ENCODE measurements at places on chromosomes 1 and 21. TPM values are rescaled to one million over a fixed set of nuclear protein-coding genes. Genes with fewer than 3 reads are reported as not detected.

The NAXE gene
- total RNA-seq: 108 TPM

The AMY1A gene
- total RNA-seq: not detected

The FMN2 gene
- total RNA-seq: not detected

The RNU11 gene
- not detected for total RNA-seq

The CYP4X1 gene
- total RNA-seq: 2.2 TPM

The GBP7 gene
- total RNA-seq: 0.17 TPM

The HOOK1 gene
- 4.0 TPM for total RNA-seq

The RNF2 gene
- total RNA-seq: 15.8 TPM

The DCDC2B gene
- not detected for total RNA-seq

DNA sequence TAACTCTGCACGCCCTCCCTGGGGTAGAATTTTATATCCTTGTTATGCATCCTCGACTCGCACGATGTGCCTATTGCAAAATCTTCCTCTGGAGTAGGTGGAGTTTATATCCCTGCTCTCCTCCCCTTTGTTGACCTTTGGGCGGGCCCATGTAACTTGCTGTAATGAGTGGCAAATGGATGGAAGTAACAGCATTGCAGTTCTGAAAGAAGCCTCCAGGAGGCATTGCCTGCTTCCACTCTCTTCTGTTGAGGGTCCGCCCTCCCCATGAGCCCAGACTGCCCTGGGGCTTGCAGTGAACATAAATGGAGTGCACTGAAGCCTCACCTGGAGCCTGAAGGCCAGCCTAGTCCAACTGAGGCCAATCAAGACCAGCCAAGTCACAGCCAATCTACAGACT lies 62.2 kb upstream of the GRIK3 start:
- DNase-seq: no peak

GRCh38 chr1:209911746-209912145 lies 26.3 kb upstream of the SYT14 start:
- DNase-seq: no peak

- DNase-seq: no peak
Observed at GRCh38 chr1:150259758-150260669, 2.4 kb downstream of the CA14 start.

DNA sequence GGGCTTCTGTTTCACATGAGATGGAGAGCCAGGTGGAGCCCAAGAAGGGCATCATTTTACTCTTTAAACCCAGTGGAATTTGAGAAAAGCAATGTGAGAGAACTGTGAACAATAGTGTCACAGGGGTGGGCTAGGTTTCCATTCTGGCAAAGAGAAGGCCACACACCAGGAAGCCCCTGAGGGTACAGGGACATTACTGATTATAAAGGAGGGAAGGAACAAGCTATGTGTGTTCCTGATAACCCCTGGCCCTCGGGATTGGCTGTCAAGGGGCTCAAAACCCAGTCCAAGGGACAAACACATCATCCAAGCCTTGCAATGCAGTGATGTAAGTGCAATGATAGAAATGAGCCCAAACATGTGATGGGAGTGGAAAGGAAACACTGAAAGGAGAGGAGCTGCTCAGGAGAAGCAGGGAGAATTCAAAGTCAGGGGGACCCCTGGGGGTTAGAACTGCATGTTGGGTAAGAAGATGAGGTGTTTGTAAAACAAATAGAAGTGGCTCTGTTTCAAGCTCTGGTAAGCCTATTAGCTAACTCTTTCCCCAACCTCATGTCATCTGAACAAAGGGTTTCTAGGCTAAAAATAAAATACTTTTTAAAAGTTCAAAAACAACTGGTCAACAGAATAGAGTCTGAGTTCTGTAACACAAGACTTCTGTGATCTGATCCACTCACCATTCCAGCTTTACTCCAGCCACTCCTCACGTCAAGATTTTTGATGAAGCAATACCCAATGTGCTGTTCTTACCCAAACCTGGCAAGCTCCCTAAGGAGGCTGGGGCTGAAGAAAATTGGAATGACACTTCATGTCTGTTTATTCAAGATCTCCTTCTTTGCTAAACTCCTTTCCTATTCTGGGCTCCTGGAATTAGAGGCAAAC lies 51.1 kb upstream of the IL12RB2 start:
- DNase-seq: no peak

GRCh38 chr1:86441581-86441980 lies 17.6 kb downstream of the CLCA2 start:
- no peak for DNase-seq

DNA sequence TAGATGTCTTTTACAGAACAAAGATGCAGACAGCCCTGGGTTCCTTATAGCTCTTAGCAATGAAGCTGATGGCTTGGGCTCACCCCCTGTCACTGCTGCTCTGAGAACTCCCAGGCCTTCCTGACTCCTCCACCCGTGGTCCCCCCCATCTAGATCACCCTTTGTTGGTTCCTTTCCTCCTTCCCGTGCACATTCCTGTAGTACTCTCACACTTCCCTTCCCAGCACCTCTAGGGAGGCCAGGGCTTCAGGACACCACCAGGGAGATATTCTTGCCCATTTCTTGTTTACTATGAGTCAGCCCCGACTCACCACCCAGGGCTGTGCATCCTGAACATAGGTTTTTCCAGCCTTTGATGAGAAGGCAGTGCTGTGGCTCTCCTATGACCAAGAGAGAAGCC lies 14.4 kb upstream of the NOS1AP start:
- no peak for DNase-seq

DNA sequence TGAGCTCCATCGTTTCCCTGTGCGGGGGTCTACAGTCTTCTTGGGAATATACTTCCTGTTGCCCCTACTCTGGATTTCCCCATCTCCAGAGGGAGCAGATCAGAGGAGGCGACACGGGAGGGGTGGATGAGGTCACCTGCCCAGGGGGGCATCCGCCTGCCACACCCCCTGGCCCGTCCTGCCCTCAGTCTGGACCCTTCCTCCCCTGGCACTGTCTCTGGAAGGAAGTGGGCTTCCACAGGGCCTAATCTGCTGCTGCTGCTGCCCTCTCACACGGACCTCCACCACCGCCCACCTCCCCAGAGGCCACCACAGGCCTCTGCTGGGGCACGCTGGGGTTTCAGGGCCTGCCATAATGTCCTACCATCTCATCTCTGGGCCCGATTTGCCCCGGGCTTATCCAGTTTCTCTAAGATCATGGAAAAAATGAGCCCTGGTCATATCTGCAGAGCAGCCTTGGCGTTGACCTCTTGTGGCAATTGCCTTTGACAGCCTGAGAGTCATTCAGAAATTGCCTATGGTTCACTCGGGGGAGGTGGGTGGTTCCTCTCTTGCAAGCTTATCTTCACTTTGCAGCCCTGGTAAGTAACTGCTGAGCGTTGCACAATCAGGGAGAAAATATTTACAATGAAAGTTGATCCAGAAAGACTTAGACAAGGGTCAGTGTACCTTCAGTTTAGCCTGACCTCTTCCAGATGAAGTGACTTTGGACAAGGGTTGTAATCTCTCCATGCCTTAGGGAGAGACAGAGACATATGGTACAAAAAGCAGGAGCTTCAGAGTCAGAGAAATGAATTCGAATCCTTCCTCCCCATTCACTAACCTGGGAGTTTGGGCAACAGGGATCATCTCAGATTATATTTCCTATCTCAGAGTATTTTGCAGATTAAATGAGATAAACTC lies 252.4 kb downstream of the TOMM20 start:
- no peak for DNase-seq

GRCh38 chr1:110647254-110647891 lies 27.4 kb downstream of the KCNA3 start:
- no peak for DNase-seq

DNA sequence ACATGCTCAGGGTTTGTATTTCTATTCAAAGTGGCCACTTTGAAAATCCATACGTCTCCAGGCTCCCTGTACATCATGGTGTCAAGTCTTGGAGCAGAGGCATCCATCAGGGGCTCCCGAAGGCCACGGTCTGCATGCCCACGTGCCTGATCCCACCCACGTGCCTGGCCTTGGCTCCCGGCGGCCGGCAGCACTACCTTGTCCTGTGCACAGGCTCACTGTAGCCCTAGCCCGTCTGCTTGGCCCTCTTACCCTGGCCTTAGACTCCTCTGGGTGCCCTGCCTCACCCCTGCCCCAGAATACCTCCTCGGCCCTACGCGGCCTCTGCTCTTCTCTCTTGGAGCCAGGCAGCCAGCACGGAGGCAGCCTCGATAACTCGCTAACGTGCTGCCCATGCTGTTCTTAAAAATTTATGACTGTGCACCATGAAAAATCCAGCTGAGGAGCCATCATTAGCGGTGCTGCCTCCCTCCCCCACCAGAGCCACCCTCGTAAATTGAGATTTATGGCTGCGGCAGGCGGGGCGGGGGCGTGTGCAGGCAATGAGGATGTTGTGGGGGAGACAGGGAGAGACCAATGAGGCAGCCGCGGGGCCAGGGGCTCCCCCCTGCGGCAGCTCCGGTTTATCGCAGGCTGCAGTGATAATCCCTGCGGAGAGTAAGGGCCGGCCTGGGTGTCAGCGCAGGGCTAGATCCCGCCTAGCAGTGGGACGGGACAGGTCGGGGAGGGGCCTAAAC lies 24.6 kb downstream of the DMAP1 start:
- no peak for DNase-seq

GRCh38 chr1:233277637-233278606 lies 17.6 kb downstream of the PCNX2 start:
- no peak for DNase-seq

DNA sequence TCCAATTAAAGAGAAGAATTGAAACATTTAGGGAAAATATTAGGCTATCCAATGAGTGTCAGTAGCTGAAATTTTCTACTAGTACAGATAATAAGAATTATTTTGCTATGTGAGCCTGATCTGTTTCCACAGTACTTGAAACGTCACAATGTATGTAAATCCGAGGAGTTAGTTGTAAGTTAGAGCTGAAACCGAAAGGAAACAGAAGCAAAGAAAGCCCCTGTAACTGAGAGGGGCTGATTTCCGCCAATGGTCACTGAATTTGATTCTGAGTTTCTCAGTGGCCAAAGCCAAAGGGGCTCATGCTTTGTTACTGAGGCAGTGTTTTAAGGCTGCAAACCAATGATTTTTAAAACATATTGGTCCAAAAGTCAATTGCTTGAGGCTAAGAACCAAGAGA lies 168.3 kb upstream of the DUSP10 start:
- DNase-seq: no peak

DNA sequence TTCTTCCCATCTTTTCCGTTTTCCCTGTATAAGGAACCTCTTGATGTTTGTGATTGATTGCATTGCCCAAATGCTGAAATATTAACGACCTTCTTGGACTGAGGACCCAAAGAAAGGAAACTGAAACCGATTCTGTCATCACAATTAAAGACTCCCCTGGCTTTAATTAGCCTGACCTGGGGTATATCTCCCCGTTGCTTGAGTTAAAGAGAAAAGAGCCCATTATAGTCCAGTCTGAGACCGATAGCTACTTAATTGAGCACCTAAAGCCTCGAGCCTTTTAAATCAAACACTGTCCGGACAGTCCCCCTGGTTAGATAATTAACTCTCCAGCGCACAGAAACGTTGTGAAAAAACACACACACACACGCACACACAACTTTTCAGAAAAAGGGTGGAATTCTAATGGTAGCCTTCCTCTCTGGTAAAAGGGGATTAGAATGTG lies 8.0 kb downstream of the LMO4 start:
- DNase-seq: no peak

DNA sequence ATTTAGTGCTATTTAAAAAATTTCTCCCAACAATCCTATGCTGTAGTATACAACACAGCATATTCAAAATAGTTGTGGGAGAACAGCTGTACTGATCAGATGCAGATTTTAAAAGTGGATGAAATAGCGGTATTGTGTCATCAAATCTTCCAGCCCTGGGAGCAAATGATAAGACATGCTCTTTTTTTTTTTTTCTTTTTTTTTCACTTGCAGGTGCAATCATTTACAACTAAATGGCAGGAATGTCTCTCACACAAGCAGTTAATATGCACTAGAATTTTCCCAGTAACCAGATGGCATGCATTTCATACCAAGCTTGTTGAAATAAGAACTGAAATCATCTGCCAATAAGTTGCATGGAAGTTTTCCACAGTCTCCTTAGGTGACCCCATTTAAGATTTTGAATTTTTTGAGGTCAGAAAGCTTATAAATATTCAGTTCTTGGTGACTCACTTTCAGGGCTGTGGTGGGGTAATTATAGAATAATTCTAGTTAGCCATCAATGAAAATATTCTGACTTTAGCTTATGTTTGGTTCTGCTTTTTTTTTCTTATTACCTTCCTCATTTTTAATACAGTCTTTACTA lies 623.9 kb upstream of the NR5A2 start:
- no peak for DNase-seq

- no peak for DNase-seq
Observed at GRCh38 chr1:216749232-216749631, 26.0 kb upstream of the ESRRG start.

Measured in heart right ventricle (tissue), 16 donors.